ENCODE measurements at places on chromosomes 5 and 9.

DNA sequence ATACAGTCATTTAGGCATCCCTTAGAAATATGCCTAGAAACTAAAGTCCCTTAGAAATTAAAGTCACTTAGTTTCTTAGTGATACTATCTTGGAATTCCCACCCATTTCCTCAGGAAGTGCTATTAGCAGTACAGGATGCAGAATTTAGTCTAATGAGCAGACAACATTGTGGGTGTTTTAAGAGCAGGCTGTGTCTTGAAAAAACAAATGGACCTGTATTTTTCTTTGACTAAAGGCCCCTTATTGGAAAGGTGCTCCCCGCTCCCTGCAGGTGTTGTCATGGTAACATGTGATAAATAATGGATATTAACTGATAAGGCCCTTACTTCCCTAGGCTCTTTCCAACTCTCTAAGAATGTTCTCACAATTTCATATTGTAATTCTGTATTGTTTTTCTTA, 38.8 kb upstream of the STARD4 start:
- no peak for DNase-seq

DNA sequence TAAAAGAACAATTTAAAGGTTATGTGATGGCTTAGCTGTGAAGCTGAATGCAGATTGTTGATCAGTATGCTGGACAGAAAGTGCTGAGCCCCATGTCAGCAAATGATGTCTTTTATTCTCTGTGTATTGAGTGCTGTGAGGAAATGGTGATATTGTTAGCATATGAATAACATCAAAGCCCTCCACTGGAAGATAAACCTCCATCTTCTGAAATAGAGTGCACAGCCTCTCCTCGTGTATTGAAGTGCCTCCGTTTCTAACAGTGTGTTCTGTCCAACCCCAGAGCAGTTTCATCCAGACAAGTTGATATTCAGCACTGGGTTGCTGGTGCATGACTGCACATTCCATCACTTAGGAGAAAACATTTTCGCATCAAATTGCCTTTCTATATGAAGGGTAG, 242.9 kb downstream of the CSNK1G3 start:
- no peak for DNase-seq

DNA sequence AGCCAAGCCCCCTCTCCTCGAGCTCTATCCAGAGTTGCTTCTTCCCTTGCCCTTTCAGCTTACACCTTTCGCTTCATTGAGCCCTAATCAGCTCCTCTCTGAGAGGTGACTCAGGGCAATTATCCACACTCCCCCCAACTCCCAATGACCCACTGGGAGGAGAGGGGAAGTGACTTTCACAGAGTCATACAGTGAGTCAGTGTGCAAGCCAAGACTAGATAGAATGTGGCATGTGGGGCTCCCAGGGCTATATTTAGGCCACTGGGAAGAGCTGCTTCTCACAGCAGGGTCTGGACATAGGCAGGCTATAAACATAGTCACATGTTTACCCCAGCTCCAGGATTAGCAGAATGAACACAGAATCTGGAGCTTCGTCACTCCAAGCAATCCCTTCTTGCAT, 57.4 kb downstream of the NRG2 start:
- DNase-seq = no peak

- no peak for DNase-seq
These were observed 103.5 kb downstream of the CDC42SE2 start for GRCh38 chr5:131367219-131367860.

All from putamen (tissue), 1 donor.